ENCODE measurements at places on chromosomes 3 and 15.

DNA sequence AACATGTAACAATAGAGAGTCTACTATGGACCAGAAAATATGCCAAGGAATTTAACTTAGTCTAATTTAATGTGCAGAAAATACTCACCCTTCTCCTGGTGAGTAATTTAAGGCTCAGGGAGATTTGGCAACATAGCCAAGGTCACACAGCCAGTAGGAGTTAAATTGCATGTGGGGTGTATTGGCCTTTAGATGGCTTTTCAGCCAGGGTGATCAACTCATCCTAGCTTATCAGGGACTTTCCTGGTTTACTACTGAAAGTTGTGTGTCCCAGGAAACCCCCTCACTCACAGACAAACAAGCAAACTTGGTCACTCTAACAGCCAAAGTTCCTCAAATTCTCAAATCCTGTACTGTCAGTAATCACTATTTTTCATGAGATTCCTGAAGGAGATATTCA lies 2.6 kb upstream of the SLC9A9 start:
- no peak for DNase-seq

- DNase-seq: no peak
Observed at GRCh38 chr3:71078199-71078598, 505.3 kb downstream of the FOXP1 start.

- DNase-seq: no peak
Observed at GRCh38 chr3:15656342-15656741, 54.8 kb downstream of the BTD start.

DNA sequence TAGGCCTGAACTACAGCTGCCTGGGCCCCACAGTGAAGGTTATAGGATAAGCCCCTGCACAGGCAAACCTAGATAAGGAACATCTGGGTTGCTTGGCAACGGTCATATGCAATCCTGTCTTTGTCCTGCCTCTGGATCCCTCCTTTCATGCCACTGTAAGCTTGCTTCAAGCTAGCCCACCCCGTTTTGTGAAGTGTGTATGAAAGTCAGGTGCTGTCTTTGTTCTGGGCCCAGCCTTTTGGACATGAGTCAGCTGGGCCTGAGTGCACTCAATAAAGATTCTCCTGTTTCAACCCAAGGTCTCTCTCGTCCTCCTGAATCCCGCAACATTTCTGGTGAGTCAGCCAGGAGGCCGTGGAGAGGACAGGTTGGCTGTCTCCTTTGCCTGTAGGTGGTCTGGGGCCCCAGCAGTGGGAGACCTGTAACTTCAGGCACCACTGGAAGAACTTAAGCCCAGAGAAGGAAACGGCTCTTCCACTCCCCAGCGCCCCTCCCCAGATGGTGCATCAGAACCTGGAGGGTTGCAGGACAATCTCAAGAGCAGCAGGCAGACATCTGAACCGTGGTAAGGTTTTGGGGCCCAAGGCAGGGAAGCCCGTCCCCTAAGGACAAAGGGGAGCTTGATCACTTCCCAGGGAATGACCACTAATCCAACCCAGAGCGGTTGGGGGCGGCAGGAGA lies 8.3 kb upstream of the SLC9C1 start:
- no peak for DNase-seq

GRCh38 chr3:187567021-187567420 lies 103.2 kb downstream of the SST start:
- DNase-seq: no peak

DNA sequence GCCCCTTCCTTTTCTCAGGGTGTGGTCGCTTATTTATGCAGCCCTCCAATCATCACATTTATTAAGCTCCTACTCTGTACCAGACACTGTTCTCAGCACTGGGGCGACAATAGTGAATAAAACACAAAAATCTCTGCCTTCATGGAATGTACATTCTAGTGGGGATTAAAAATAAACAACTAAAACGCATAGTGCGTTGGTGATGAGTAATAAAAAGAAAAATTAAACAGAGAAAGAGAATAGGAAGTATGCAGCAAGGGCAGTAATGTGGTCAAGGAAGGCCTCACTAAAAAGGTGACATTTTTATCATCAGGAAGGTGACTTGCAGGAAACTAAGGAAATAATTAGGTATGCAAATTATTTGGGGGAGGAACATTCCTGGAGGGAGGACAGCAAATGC lies 5.1 kb downstream of the SLC51B start:
- DNase-seq: no peak

- DNase-seq: no peak
Observed at GRCh38 chr3:3998140-3998922, 199.1 kb downstream of the LRRN1 start.

GRCh38 chr3:191119415-191120295 lies 79.4 kb upstream of the OSTN start:
- DNase-seq: no peak

- DNase-seq: no peak
Observed at GRCh38 chr15:50854601-50855490, 53.6 kb upstream of the AP4E1 start.

DNA sequence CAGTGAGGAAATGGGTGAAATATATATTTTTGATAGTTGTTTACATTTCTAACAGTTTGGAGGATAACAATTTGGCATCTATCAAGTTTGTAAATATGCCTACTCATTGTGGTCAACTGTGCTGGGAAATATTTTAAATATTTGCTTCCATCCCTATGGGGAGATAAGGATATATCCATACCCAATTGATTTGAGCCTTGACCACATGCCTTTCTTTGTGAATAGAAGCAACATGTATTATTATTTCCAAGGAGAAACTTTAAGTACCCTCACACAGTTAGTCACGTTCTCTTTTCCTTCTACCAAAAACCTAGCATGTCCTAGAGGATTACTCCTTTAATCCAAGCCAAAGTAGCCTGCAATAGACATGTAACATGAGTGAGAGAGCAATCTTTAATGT lies 245.4 kb upstream of the CBLB start:
- DNase-seq: no peak

GRCh38 chr3:149019580-149019979 lies 28.2 kb downstream of the GYG1 start:
- no peak for DNase-seq

GRCh38 chr15:75131269-75131643 lies 70.4 kb upstream of the C15orf39 start:
- DNase-seq: no peak

DNA sequence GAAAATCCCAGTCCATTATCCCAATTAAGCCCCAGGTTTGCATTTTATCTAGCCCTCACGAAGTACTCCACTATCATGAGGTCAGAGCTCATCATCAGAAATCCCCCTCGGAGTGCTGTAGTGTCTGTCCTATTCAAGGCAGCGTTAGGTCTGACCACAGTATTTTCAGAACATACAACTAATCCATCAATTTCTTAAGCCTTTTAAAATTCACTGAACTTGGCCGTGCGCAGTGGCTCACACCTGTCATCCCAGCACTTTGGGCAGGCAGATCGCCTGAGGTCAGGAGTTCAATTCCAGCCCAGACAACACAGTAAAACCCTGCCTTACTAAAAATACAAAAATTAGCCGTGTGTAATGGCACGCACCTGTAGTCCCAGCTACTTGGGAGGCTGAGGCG lies 11.9 kb downstream of the VGLL4 start:
- DNase-seq: no peak

- no peak for DNase-seq
Observed at GRCh38 chr15:71219645-71220044, 104.4 kb downstream of the THSD4 start.

DNA sequence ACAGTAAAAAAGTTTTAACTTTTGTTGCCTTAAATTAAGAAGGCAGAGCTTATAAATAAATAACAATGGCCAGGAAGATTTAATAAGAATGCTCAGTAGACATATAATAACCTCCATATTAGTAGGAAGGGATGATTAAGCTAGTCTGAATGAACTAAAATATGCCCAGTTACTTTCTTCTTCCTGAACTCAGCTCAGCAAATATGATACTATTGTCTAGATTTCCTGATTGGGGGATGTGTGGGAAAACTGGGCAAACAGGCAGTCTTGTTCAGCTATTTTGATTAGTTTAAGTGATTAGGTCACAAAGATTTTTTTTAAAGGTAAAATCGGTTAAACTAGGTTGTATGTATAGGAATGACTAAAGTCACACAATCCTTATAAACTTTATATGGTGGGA lies 167.2 kb upstream of the SLC2A2 start:
- DNase-seq: no peak

DNA sequence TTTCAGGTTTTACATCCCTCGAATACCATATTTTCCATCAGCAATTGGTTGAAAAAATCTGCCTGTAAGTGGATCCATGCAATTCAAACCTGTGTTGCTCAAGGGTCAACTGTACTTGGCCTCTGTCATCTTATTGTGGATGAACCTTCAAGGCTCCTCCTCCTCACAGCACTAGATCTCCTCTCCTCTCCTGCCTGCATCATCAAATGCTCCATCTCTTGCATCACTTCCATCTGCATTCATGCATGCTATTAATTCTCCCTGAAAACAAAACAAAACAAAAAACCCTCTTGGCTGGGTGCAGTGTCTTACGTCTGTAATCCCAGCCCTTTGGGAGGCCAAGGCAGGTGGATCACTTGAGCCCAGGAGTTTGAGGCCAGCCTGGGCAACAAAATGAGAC lies 10.1 kb downstream of the BCL2L10 start:
- DNase-seq: no peak

GRCh38 chr3:99962703-99963102 lies 145.0 kb downstream of the CMSS1 start:
- DNase-seq: no peak

GRCh38 chr3:155745795-155746550 lies 1.1 kb upstream of the PLCH1 start:
- no peak for DNase-seq

GRCh38 chr15:74060251-74060650 lies 22.1 kb downstream of the GOLGA6A start:
- DNase-seq: no peak

DNA sequence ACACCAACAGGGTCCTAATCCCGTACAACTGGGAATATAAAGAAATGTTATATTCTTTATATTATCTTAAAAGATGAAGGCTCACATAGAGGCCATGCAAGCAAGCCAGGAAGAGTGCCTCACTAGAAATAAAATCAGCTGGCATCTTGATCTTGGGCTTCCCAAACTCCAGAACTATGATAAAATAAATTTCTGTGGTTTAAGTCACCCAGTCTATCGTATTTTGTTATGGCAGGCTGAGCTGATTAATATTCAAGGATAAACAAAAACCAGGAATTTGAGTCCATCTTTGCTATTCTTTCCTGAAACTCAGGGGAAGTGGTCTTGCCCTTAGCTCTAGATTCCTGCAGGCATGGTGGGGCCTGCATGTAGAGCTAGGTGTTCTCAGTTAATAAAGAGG lies 42.7 kb downstream of the ATOSA start:
- DNase-seq: no peak

DNA sequence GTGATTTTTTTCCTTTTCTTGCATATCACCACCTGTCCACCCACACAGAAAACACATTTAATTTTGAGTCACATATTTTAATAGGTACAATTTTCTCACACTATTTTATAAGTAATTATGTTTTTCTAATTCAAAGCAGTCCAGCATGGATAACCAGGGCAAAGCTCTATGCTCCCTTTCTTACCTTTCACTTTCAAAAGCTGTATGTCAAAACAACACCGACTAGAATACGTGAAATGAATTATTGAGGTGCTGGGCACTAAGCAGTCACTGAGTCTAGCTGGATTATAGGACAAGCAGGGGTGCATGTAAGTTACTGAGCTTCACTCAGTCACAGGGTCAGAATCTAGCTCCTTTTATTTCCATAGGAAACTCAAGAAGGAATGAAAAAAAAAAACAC lies 60.6 kb downstream of the LSAMP start:
- DNase-seq: no peak

- no peak for DNase-seq
Observed at GRCh38 chr15:92930054-92930621, 30.0 kb downstream of the CHD2 start.

DNA sequence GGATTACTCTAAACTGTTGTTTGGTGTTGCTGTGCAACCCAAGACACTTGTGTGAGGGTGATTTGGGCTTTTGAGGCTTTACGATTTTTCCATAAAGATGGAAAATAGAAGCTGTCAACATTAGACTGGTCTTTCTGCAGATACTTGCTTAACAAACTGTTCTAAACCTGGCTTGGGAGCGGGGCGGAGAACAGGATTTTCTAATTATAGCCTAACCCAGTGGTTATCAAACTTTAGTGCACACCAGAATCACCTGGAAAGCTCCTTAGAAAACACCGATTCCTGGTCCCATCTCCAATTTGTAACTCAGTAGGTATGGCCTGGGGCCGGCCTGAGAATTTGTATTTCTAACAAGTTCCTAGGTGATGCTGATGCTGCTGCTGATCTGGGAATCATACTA lies 19.0 kb downstream of the GPR156 start:
- DNase-seq: no peak

- DNase-seq: no peak
Observed at GRCh38 chr15:23497710-23498111, 50.7 kb upstream of the GOLGA6L2 start.

- DNase-seq: no peak
Observed at GRCh38 chr3:191340966-191341365, 10.6 kb upstream of the UTS2B start.

GRCh38 chr3:14863333-14864100 lies 44.8 kb downstream of the FGD5 start:
- DNase-seq: no peak

DNA sequence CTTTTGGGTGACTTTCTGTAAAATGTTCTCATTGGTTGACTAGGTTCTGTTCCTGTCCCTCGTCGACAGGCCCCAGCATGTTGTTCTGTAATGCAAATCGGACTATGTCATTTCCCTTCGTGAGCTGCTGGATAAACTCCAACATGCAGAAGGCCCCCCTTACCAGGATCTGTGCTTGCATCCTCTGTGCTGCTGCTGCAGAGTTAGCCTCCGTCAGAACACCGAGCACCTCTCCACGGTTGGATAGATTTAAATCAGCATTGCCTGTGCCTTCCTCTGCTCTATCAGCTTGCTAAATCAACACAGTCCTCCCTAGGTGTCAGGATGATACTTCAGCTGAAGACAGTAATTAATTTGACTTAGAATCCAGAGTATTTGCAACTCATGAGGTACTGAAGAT lies 12.7 kb upstream of the MINDY4B start:
- no peak for DNase-seq

DNA sequence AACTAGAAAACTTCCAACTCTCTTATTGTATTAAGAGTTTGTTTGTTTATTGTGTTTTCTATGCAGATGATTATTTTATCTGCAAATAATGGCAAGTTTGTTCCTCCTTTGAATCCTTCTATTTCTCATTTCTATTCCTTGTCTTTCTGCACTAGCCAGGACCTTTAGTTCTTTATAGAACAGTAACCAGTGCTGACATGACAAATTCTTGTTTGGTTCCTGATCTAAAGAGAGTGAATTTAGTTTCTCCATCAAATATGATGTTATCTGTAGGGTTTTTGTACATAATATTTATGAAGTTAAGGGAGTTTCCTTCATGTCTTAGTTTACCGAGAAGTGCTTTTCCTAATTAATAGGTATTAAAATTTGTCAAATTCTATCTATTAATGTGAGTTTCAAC lies 100.8 kb upstream of the STRIT1 start:
- DNase-seq: no peak

DNA sequence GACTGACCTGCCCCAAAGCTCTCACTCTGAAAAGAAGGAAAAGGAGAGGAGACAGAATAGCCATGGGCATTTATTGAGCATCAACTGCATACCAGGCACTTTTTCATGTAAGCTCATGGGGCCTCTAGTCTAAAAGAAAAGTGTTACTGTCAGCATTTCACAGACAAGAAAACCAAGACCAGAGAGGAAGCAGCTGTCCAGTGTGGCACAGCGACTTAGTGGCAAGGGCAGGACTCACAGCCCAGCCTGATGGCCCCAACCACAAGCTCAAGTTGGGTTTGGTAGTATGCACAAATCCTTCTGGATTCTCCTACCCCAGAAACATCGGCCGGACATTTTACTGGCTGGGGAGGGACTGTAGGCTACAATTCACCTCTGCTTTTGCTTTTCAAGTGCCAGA lies 5.8 kb downstream of the EFCC1 start:
- DNase-seq: no peak
